Left kidney (tissue), 8 donors: ENCODE measurements at places on chromosomes 4 and X. TPM values are rescaled to one million over a fixed set of nuclear protein-coding genes. Genes with fewer than 3 reads are reported as not detected.
A peak's percentile ranks its signal among the peaks of the same experiment; 100 is the strongest.

MAGEC3 gene
- polyA plus RNA-seq: 0.37 TPM

SAT1 gene
- polyA plus RNA-seq: 248 TPM

TIGD4 gene
- 3.1 TPM for polyA plus RNA-seq

- no peak for DNase-seq
Observed at GRCh38 chr4:3637326-3638016, 105.2 kb upstream of the LRPAP1 start.

- DNase-seq: peak; percentile 28
Observed at GRCh38 chrX:109281483-109282275, 200.2 kb downstream of the GUCY2F start.
